OCI-M1 (cell line): ENCODE measurements at places on chromosomes 6 and 20.

DNA sequence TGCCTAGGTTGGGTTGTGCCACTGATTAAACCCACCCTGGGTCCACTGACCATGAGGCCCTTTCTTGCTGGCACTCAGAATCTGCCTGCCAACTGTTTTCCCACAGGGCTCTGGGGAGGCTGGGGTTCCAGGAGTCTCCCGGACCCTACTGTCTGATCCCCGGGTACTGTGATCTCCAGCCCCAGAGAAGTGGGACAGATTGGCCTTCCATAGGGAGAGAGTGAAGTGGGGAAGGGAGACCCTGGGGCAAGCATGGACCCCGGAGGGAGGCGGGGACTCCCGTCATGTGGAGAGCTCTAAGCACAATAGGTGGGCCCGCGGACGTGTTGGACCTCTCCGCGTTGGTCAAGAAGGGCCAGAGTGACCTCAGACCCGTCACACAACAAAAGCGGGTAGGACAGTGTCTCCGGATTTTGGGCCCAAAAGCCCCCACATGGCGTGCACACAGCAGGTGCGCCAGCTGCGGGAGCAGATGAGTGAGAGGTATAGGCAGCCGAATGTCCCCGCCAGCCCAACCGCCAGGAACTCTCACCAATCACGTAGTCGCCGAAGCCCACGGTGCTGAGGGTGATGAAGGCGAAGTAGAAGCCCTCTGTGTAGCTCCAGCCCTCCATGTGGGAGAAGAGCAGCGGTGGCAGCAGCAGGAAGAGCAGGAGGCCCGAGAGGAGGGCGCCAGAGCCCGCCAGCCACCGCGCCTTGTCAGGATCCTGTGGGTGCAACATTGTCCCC lies 10.6 kb downstream of the KCNK17 start:
- DNase-seq = no peak

DNA sequence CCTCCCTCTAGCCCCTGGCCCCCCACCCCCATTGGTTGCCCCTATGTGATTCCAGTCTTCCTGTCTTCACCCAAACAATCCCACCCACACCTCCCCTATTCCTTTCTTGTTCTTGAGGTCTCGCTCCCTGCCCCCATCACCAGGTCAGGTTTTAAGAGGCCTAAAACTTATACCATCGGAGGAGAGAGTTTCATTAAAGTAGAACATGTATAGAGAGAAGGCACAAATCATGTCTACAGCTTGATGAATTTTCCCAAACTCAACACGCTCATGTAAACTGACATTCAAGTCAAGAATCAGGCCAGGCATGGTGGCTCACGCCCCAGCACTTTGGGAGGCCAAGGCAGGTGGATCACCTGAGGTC lies 44.5 kb downstream of the TGM2 start:
- DNase-seq = no peak

- DNase-seq = no peak
Measured at GRCh38 chr6:146850238-146850896, 251.6 kb downstream of the ADGB start.

DNA sequence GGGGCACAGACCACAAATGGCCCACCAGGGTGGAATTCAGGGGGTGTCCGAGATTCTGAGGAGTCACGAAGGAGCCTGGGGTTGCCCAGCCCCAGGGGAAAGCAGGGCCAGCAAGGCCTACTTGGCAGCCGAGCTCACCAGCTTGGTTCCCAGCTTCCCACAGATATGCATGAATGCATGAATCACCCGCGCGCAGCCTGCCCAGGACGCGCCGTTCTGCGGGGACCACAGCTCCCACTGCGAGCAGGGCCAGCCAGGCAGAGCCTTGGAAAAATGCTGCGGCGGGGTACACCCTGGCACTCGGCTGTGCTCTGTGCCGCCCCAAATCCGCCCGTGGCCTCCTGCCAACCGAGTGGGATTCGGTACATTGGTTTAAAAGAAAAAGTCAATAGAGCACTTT lies 211.0 kb downstream of the NFATC2 start:
- DNase-seq = no peak

GRCh38 chr6:32501016-32501415 lies 29.1 kb downstream of the HLA-DRB5 start:
- no peak for DNase-seq

DNA sequence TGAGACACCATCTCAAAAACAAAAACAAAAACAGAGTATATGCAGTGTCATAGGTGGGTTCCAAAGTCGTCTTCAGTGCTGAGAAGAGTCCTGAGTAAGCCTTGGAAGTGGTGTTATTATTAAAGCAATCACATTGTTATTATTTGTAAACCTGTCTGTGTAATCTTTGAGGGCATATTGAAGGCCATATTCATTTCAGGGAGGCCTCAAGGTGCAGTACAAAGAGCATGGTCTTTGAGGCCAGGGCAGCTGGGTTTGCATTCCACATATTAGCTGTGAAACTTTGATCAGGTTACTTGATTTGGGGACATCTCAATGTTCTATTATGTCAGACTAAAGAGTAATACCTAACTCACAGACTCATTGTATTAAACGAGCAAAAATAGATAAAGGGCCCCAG lies 139.3 kb upstream of the SOX4 start:
- DNase-seq = no peak

GRCh38 chr6:26172608-26172968 lies 85.4 kb downstream of the HFE start:
- DNase-seq = peak; percentile 79

DNA sequence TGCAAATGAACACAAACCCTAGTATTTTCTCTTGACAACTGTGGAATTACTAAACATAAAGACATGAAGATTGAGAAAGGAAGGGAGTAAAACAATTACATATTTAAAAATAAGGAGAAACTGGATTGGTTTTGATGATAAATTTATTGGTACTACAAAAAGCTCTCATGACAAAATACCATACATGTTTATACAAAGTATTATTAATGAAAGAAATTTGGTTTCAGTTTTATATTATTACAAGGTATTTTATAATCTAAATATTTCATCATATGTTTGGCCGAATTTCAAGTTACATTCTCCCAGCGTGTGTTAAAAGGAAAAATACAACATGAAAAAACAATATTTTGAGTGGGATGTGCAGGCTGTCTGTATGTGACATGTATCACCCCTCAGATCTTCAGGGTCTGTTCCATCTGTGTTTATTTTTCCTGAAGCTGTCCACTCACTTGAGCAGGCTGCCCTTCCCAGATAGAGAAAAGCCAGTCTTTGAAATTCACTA lies 568.4 kb downstream of the NKAIN2 start:
- DNase-seq = peak; percentile 33

DNA sequence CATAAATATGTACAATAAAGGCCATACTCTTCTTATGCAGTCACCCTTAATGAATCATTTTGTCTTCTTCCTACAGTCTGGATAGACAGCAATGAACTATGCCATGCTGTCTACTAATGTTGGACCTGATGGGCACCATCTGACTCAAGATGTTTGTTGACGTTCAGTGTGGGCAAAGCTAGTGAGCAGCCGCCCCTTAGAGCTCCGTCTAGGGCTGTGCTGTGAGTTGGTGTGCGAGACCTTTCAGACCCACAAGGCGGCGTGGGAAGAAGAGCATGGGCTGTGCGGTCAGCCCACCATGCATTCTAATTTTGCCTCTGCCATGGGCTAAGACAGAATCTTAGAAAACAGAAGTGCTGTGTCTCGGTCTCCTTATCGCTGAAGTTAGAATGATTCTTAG lies 829.4 kb downstream of the QKI start:
- no peak for DNase-seq

DNA sequence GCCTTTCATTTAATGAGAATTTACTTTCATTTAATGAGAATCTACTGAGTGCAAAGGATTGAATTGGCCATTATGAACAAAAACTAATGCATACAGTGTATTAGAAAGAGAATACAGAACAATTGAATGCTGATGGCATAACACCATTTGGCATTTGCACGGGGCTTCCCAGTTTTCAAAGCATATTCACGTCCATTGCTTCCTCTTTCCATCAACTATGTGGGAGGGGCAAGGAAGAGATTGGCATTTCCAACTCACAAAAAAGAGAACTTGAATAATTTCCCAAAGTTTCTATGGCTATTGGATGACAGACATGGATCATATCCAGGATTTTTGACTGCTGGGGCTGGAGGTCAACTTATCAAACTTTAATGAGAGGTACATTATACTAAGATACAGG lies 23.2 kb upstream of the ARG1 start:
- no peak for DNase-seq

DNA sequence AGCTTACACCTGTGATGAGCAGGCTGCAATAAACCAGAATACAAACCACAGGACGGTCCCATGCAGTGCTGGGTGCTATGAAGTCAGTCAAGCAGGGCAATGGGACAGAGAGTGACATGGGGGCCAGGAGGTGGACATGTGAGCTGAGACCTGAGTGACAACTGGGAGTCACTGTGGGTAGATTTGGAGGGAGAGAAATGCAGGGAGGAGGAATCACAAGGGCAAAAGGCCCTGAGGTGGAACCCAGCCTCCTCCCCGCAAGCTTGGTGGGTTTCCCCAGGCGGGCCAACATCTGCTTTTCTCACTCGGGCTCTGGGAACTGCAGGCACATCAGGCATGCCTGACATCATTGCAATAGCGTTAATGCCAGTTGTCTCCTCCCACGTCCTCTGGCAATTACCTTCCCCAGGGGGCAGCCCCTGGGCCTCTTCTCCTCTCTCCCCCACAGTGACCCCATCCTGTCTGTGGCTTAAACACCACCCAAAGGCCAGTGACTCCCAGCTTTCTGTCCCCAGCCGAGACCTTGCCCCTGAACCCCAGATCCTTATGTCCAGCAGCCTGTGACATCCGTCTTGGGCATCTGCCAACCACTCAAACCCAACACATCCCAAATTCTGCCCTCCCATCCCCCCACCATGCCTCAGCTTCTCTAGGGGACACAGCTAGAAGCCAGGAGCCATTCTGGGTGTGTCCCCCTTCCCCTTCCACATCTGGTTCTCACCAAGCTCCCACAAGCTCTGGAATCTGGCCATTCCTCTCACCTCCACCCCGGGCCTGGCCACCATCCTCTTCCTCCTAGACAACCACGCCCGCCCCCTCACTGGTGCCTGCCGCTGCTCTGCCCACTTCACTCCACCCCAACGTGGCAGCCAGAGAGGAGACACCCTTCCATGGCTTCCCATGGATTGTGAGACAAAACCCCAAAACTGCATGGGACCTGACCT lies 28.2 kb downstream of the PDRG1 start:
- DNase-seq = peak; percentile 7

- no peak for DNase-seq
Measured at GRCh38 chr6:161079566-161080262, 88.1 kb downstream of the MAP3K4 start.

DNA sequence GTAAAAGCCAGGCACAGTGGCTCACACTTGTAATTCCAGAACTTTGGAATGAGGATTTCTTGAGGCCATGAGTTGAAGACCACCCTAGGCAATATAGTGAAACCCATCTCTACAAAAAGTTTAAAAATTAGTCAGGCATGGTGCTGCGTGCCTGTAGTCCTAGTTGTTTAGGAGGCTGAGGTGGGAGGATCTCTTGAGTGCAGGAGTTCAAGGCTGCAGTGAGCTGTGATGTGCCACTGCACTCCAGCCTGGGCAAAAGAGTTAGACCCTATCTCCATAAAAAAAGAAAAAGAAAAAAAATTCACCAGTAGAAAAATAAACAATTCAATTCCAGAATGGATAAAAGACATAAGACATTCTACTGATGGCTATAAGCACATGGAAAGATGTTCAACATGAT lies 104.9 kb upstream of the LGSN start:
- no peak for DNase-seq

- peak; percentile 37 for DNase-seq
Measured at GRCh38 chr6:73377225-73377624, 7.5 kb upstream of the OOEP start.

- no peak for DNase-seq
Measured at GRCh38 chr6:159126590-159126989, 42.6 kb upstream of the FNDC1 start.

GRCh38 chr6:7218406-7218988 lies 94.5 kb downstream of the SSR1 start:
- peak; percentile 39 for DNase-seq

DNA sequence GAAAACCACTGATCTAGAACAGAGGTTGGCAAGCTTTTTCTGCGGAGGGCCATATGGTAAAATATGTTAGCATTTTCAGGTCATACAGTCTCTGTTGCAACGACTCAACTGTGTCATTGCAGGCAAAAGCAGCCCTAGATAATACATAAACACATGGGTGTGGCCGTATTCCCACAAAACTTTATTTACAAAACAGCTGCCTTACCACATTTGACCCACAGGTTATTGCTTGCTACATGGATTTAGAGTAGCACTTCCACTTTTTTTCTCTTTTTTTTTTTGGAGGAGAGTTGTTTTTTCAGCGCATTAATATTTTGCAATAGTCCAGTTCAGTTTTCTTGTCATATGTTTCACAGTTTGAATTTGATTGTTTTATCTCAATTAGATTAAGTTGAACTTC lies 2.5 kb upstream of the IGF2R start:
- DNase-seq = peak; percentile 39

- no peak for DNase-seq
Measured at GRCh38 chr6:53432318-53433161, 83.8 kb upstream of the ELOVL5 start.

DNA sequence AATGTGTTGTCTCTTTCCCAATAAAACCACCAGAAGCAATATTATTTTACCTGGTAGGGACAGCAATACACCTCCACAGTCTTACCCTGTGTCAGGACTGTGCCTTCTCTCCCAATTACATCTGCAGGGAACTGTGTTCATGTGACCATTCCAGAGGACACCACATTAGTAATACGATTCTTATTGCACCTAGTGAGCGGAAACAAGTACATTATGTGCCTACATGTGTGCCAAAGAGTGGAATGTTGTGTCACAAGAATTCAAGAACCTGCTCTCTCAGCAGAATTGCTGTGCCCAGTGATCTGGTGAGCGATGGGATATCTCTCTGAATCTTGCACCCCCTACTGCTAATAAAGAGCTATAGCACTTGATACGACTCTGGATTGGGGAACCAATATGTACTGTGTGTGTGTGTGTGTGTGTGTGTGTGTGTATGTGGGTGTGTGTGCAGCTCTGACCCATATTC lies 57.4 kb upstream of the FOXC1 start:
- DNase-seq = no peak

- DNase-seq = no peak
Measured at GRCh38 chr6:130054725-130055124, 36.3 kb downstream of the L3MBTL3 start.

- DNase-seq = no peak
Measured at GRCh38 chr6:128601060-128601459, 80.7 kb upstream of the PTPRK start.

DNA sequence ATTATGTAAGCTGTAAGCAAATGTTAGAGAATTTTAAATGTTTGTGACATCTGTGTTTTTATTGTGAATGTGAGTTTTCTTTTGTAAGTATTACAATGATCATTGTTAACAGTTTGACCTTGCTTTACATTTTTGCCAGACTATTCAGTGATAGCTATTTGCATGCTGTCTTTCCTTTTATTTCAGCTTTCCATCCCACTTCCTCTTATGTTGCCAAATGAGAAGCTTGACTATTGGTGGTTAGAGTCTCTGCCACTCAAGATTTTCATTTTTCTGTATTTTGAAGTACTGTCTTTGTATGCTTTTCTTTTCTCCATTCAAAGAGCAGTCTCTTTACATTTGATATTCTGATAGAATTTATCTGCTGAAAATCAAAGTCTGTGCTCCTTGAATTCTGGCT lies 104.1 kb downstream of the PRIM2 start:
- DNase-seq = peak; percentile 41

GRCh38 chr20:841568-842546 lies 8.3 kb downstream of the FAM110A start:
- no peak for DNase-seq

- no peak for DNase-seq
Measured at GRCh38 chr6:49609285-49609684, 27.4 kb downstream of the RHAG start.

- DNase-seq = no peak
Measured at GRCh38 chr20:6471110-6471647, 296.3 kb upstream of the BMP2 start.

GRCh38 chr6:20061952-20062351 lies 150.3 kb downstream of the MBOAT1 start:
- no peak for DNase-seq
